ENCODE measurements at places on chromosomes 1 and 21.

DNA sequence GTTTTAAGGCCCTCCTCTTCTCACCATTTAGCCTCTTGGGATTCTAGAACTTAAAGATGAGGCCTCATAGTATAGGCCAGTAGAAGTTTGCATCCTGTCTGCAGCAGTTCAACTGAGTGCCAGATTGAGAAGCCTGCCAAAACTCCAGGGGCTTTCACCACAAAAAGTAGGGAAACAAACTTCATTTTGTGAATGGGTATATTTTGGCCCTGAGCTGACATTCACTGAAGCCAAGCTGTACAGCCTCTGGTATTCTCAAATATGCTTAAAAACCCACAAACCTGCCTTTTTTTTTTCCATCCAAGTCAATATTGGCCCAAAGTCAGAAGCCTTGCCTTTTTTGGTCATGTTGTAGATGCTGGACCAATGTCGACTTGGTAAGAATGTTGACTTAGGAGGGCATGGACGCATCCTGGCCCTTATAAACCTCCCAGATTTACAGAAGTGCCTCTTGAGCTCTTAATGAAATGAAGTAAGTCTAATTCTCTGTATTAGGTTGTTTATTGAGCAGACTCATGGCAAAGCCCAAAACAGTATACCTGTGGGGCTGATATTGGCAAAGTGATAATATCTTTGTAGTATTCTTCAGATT lies 337.5 kb downstream of the CHRM3 start:
- no peak for DNase-seq

- DNase-seq: peak; percentile 88
Measured at GRCh38 chr1:159743651-159744410, 29.4 kb upstream of the CRP start.

DNA sequence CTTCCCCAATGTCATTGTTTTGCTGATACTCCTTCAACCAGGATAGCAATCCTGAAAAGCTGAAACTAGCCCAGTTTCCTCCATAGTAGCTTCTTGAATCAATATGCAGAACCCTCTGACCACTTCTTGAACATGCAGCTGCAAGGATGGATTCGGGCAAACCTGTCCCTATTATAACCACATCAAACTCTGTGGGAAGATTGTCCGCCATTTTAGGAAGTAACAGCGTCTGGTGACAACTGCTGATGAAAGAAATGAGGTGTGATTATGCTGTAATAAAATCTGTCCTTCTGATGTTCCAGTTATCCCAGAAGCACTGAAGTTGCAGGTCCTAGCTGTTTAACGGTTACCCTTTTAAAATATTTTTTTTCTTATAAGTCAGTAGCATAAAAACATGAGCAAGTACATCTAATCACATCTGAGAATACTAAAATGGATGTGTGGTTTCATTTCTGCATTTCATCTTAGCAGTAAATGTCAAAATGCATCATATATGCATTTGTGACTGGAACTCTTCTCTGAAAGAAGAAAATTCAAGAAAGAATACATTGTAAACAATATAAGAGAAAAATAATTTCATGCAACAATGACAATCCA lies 4.5 kb downstream of the CHML start:
- DNase-seq: no peak

DNA sequence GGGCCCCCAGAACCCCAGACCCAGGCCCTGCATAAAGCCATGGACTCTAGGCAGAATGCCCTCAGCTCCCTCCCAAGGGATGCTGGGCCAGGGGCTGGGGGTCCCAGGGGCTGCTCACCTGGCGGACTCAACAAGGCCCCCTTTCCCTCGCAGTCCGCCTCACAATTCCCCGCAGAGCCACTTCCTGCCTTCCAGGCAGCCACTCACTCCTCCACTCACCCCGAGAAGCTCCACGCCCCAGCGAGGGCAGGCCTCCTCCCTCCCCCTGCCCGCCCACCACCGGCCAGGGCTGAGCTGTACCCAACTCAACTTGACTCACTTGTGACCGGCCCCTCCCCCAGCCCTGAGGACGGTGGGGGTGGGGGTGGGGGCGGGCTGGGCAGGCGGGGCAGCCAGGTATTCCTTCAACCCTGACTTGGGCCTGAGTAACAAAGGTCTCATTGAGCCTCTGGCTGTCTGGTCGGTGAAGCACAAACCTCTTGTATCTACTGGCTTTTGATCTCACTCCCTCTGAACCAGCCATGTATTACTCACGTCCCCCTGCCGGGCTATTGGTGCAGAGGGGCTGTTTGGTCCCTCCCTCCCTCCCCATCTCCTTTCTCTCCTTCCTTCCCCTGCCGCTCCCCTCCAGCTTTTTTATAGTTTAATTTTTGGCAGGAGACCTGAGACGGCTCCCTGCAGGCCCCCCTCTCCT lies 5.9 kb downstream of the BLACAT1 start:
- no peak for DNase-seq

- no peak for DNase-seq
Measured at GRCh38 chr1:82161700-82162141, 361.0 kb downstream of the ADGRL2 start.

DNA sequence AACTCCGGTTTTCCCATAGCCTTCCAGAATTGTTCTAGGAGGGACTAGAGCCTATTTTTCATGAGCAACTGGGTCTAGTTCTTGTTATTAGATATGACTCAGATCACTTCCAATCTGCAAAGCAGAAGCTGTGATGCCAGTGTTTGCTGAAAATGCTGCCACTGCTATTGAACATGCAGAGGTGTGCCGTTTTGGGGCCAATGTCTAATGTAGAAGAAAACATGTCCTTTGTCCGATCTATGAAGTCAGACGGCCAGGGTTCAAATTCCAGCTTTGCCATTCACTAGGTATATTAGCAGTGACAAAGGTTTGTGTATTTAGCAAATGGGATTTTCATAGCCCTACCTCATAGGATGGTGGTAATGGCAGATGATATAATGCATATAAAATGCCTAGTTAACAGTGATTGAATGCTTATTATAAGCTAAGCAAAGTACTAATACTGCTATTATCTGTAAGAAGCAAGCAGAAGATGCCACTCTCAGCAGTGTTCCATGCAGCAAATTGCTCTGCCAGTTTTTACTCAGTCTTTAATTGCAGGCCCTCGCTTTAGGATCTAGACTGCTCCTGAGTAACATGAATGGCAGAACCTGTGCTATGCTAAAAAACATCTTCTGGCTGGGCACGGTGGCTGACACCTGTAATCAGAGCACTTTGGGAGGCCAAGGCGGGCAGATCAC lies 40.1 kb upstream of the CXADR start:
- no peak for DNase-seq

GRCh38 chr1:9238134-9238533 lies 3.6 kb downstream of the H6PD start:
- DNase-seq: no peak

GRCh38 chr1:8388732-8389562 lies 71.0 kb downstream of the SLC45A1 start:
- DNase-seq: no peak

- DNase-seq: peak; percentile 81
Measured at GRCh38 chr1:182616130-182617013, 12.2 kb upstream of the RGS16 start.

DNA sequence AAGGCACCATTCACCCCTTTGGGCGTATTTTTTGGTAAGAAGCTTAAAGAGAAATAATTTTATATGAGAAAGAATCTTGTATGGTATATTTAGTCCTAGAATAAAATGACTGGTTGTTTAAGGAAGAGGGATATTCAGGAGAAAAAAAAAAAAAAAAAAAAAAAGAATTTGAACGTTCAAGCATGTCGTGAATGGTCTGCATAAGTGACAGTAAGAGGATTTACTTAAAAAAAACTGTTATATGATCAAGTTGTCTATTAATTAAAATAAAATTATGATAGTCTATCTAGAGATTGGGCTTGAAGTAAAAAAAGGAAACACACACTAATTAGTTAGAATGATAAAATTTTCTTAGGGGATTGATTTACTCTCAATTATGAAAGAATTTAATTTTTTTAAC lies 11.7 kb upstream of the OR14I1 start:
- DNase-seq: no peak

- no peak for DNase-seq
Measured at GRCh38 chr1:231951374-231951773, 324.8 kb downstream of the DISC1 start.

DNA sequence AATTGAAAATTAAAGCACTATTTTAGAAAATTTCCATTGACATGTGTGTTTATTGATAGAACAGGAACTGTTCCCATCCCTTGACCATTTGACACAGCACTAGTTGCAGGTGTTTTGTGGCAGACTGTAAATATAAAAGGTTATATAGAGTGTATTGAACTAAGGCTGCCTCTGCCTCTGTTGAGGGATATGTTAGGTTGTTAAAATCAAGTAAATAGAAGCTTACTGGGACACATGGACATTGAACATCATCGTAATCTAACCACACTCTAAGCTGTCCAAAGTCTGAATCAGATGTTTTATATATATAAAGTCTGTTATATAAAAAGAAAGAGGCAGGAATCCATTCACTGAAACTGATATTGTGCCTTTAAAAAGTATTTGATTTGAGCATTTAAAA lies 308.1 kb upstream of the PKN2 start:
- no peak for DNase-seq

- DNase-seq: peak; percentile 68
Measured at GRCh38 chr1:200558866-200559459, 61.6 kb downstream of the KIF14 start.

DNA sequence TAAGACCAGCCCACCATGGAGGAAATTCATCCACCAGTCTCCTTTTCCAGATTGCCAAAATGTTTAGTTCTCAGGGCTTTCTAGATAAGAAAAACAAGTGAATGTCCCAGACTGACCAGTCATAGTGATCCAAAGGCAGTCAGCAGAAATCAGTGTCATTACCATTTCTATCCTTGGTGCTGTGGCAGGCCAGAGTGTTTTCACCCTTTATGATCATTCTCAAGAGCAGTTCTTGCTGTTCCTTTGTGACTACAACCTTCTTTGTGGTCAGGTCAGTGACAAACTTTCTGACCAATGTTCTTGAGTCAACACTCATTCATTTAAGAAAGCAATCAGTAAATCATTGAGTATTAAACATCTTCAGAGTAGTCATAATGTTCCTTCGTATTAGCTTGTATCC lies 7.3 kb upstream of the DHCR24 start:
- no peak for DNase-seq

GRCh38 chr1:30982937-30983336 lies 74.4 kb upstream of the SDC3 start:
- peak; percentile 38 for DNase-seq
